ENCODE measurements at places on chromosomes 16 and 17. TPM values are rescaled to one million over a fixed set of nuclear protein-coding genes. Genes with fewer than 3 reads are reported as not detected.

GRCh38 chr17:83133302-83134121 is 54.1 kb downstream of the METRNL start:
- DNase-seq, result no peak

GRCh38 chr17:36500745-36501225 is 14.3 kb downstream of the ZNHIT3 start:
- no peak for DNase-seq

DNA sequence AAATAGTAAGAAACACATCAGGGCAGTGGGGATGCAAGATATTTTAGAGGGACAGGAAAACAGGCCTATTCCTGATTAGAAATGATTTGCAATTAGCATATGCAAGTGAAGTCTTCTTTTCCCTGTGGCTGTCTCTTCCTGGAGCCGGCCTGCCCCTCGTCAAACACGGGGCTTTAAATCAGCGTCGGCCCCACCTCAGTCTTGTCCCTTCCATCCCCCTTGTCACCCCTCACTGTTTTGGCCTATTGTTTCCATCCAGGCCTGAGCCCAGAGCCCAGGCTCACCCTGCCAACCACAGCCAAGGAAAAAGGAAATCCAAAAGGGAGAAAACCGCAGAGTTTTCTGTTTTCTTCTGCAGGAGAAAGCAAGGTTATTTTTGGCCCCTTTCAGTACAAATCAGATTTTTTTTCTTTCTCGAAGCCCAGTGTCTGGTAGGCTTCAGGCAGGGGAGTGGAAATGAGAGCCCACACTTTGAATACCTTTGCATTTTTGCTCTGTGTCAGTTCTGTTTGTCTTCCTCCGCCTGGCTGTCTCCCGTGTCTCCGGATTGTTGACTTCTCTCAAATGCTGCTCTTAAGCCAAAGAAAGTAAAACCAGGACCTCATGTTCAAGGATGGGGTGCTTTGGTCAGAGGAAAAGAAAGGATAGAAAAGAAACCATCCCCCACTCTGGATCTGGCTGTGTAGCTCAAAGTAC is 399.9 kb upstream of the CDH11 start:
- DNase-seq, result no peak

DNA sequence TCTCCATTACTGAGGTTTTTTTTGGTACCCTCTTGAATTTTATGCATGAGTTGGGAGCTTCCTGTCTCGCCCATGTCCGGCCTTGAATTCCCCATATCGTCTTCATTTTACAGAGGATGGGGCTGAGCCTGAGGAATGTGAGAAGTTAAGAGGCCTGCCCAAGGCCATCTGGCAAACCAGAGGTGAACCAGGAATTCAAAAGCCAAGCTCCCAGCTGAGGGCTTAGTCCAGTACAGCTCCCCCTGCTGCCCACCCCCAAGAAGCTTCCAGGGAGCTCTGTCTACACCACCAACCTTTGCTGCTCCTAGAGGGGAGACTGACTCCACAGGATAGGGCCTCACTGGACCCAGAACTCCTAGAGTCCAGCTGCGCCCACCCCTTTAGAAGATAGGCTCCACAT is 20.7 kb upstream of the C16orf78 start:
- DNase-seq, result no peak

GRCh38 chr17:40596261-40596919 is 31.1 kb upstream of the CCR7 start:
- DNase-seq, result no peak

- DNase-seq, result no peak
These were observed 554 bp downstream of the MTSS2 start for GRCh38 chr16:70685061-70685937.

DNA sequence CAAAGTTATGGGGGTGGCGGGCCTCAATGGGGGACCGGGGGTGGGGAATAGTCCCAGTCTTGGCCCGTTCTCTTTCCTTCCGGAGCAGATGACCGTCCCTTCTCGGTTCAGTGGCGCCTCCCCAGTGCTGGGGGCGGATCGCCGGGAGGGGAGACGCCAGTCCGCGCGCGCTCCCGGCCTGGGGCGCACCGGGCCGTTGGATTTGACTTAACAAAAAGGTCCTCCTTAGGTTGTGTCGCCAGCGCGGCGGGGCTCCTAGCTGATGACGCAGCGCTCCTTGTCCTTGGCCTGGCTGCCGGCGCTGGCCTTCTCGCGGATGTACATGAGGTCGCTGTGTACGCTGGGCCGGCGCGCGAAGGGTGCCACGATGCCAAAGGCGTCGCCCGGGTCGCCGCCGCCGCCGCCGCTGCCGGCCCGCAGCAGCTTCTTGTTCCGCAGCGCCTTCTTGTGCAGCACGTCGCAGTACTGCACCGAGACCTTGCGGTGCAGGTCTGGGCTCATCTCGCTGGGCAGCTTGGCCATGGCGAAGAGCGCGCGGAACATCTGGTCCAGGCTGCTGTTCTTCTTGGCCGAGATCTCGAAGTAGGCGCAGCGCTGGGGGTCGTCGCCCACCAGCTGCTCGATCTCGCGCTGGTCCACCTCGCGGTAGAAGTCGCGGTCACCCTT is 1.2 kb downstream of the RASD1 start:
- DNase-seq, result no peak

TP53TG3C gene
- polyA plus RNA-seq, result not detected

WSCD1 gene
- 0.20 TPM for polyA plus RNA-seq

TLCD3B gene
- not detected for polyA plus RNA-seq

KDM6B gene
- 2.4 TPM for polyA plus RNA-seq

All from AG04450 (cell line).